ENCODE measurements at places on chromosomes 5 and 9. TPM values are rescaled to one million over a fixed set of nuclear protein-coding genes. Genes with fewer than 3 reads are reported as not detected.

Gene FBP1
- total RNA-seq, result 0.68 TPM

DNA sequence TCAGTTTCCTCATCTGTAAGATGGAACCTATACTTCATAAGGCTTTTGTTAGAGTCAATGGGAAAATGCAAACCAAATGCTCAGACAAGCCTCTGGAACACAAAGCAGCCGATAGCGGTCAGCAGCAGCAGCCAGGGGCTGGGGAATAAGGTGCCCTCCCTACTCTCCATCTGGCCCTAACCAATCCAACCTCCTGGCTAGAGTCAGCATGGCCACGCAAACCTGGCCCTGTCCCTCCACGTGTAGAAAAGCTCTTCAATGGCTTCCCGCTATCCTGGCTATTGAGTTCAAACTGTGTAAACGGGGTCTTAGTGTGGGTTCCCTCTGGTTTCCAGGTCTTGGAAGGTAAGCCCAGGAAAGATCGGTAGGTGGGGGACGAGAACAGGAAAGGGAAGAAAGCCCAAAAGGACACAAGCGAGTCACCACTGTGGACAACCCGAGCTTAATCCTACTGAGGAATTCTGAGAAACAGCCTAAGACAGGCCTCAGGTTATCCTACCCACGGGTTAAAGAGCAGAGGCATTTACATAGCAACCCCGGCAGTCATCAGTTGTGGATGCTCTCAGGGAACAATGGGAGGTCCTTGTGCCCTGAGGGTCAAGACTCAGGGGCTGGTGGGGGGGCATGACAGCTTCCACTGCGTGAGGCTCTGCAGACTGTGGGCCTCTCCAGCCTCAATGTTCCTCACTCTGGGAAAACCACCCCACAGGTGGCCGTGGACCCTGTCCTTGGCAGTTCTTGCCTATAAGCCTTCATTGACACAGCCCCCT lies 30.9 kb downstream of the FABP6 start:
- H3K27me3 ChIP-seq, result peaks cover 7% of the 10 kb centered on the region
- no peak overlapping the region for H3K27ac ChIP-seq
- no peak for DNase-seq
- H3K36me3 ChIP-seq, result no peaks in the 10 kb centered on the region
- no peaks in the 10 kb centered on the region for H3K4me1 ChIP-seq

Gene ZNF883
- total RNA-seq, result 0.29 TPM

GRCh38 chr9:110131499-110131898 lies 76.5 kb downstream of the C9orf152 start:
- no peak for DNase-seq
- no peak overlapping the region for H3K4me3 ChIP-seq
- peaks cover 6% of the 10 kb centered on the region for H3K36me3 ChIP-seq
- no peak overlapping the region for H3K27ac ChIP-seq

DNA sequence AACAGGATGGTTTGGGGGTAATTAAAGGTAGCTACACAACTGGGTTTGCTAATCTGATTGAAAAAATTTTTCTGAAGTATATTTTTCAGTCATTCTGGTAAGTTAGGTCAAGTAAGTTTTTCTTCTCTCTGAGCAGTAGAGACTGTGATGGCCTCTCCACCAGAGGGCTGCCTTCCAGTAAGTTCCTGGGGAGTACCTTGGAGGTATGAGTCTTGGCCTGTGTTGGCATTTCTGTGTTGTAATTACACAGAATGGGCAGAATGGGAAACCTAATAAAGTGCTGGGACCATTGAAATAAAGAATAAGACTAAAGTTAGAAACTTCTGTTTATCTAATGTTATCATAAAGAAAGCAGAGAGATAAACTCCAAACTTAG lies 430.8 kb downstream of the ARHGEF28 start:
- H3K27ac ChIP-seq, result no peak overlapping the region
- no peak for DNase-seq
- no peak overlapping the region for H3K4me3 ChIP-seq
- H3K36me3 ChIP-seq, result no peaks in the 10 kb centered on the region
- H3K4me1 ChIP-seq, result no peaks in the 10 kb centered on the region
- peaks cover 13% of the 10 kb centered on the region for H3K27me3 ChIP-seq

Gene OBP2B
- total RNA-seq, result not detected

DNA sequence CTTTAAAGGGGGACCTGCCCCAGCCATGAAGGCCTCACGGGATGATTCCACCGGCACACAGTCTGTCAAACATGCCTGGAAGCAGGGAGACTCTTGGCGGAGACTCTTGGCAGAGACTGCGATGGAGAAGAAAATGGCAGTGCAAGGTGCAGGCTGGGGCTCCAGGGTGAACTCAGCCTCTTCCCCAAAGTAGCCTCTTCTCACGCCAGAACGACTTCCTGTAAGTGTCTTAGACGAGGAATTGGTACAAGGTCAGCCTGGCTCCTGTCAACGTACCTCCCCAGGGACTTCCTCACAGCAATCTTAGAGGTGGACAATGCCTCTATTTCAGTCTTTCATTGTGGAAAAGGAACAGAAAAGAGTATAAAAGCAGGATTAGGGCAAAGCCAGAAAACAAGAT lies 109.3 kb downstream of the UGCG start:
- H3K27me3 ChIP-seq, result peaks cover 22% of the 10 kb centered on the region
- peaks cover 45% of the 10 kb centered on the region for H3K4me1 ChIP-seq
- H3K4me3 ChIP-seq, result no peak overlapping the region
- no peaks in the 10 kb centered on the region for H3K36me3 ChIP-seq

- H3K27ac ChIP-seq, result peak overlapping the region; percentile 91
- peaks cover 62% of the 10 kb centered on the region for H3K4me1 ChIP-seq
- no peaks in the 10 kb centered on the region for H3K27me3 ChIP-seq
- peak overlapping the region; percentile 98 for H3K4me3 ChIP-seq
These were observed 589 bp downstream of the RIC1 start for GRCh38 chr9:5629312-5630080.

- DNase-seq, result peak; percentile 70
- H3K36me3 ChIP-seq, result no peaks in the 10 kb centered on the region
- no peaks in the 10 kb centered on the region for H3K27me3 ChIP-seq
- no peak overlapping the region for H3K4me3 ChIP-seq
These were observed 117.5 kb upstream of the MTAP start for GRCh38 chr9:21684831-21685362.

Gene SEMA6A
- not detected for total RNA-seq

DNA sequence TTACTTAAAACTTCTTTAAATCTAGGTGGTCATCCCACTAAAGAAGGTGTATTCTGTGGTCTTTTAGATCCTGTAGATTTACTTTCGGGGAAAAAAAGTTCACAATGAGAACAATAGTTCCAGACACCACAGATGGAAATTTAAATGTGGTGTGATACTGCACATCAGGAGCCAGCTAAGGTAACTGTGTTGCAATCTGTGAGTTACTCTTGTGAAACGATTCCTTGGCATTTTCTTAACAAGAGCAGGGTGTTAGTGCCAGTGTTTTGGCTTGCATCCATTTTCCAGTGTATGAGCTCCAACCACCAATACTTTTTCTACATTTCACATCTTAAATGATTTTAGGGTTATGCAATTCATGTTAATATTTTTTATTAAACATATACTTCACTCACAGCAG lies 674.5 kb downstream of the CETN3 start:
- H3K27ac ChIP-seq, result no peak overlapping the region
- H3K27me3 ChIP-seq, result no peaks in the 10 kb centered on the region
- H3K4me1 ChIP-seq, result no peaks in the 10 kb centered on the region
- no peak for DNase-seq

GRCh38 chr5:142829801-142830220 lies 59.6 kb downstream of the ARHGAP26 start:
- no peak for DNase-seq
- H3K36me3 ChIP-seq, result no peaks in the 10 kb centered on the region
- H3K4me3 ChIP-seq, result no peak overlapping the region

DNA sequence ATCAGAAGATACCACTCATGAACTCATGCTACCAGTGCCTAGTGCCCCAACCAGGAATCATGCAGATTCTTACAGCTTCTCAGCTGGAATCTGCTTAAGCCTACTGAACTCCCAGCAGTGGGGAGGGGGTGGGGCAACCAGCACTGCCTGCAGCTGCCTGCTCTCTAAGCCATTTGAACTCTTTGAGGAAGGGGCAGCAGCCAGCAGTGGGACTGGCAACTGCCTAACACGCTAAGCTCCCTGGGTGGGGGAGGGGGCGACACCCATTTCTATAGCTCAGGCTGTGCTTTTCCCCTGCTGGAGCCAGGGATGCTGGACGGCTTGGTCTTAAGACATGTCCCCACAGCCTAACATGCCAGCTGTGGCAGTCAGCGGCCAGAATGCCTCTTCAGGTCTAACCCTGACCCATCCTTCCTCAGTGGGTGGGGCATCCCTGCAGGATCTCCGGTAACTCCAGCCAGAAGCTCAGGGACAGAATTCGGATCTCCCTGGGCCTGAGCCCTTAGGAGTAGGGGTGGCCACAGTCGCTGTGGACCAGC lies 889.7 kb downstream of the CDH9 start:
- H3K27me3 ChIP-seq, result no peaks in the 10 kb centered on the region
- no peaks in the 10 kb centered on the region for H3K4me1 ChIP-seq
- no peaks in the 10 kb centered on the region for H3K36me3 ChIP-seq

DNA sequence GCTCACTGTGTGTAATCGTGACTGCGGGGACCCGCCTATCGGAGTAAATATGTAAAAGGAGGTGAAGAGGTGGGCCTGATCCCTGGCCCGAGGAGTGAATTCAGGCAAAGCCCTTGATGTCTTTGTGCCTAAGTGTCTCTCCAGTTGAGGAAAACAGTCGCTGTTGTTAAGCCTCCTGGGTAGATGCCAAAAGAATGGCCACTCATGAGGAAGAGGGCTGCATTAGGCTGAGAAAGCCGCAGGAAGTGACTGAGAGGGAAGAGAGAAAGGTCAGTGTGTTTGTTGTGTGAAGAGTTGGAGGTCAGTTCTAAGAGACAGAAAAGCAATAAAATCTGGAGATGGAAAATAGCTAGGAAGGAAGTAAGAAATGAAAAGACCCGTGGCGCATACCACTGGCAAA lies 35.8 kb upstream of the PIP5K1B start:
- H3K4me3 ChIP-seq, result no peak overlapping the region
- no peaks in the 10 kb centered on the region for H3K27me3 ChIP-seq
- H3K27ac ChIP-seq, result no peak overlapping the region
- H3K36me3 ChIP-seq, result no peaks in the 10 kb centered on the region
- no peaks in the 10 kb centered on the region for H3K4me1 ChIP-seq

Gene CFAP157
- 0.10 TPM for total RNA-seq

GRCh38 chr5:50744776-50745175 lies 78.3 kb downstream of the PARP8 start:
- peaks cover 2% of the 10 kb centered on the region for H3K36me3 ChIP-seq
- no peaks in the 10 kb centered on the region for H3K27me3 ChIP-seq
- DNase-seq, result no peak
- H3K27ac ChIP-seq, result peak overlapping the region; percentile 79
- peak overlapping the region; percentile 72 for H3K4me3 ChIP-seq

Gene N4BP3
- 3.2 TPM for total RNA-seq

DNA sequence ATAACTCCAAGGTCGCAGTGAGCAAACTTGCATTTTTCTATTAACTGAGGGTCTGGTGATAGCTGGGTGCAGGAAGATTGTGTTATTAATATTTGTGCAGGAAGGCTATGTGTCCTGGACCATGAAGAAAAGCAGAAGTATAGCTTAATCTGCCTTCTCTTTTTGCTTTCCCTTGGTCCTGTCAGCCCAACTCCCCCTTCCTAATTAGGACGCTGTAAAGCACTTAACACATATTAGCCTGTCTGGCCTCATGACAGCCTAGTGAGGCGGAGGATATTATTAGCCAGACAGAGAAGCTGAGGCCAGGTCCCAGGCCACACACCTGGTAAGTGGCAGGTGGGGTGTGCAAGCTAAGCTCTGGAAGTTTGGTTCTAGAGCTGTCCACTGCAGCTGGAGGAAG lies 29.5 kb downstream of the SLC46A2 start:
- no peak overlapping the region for H3K27ac ChIP-seq
- DNase-seq, result no peak
- no peaks in the 10 kb centered on the region for H3K27me3 ChIP-seq
- no peak overlapping the region for H3K4me3 ChIP-seq

- no peak overlapping the region for H3K27ac ChIP-seq
- H3K4me1 ChIP-seq, result peaks cover 3% of the 10 kb centered on the region
- H3K4me3 ChIP-seq, result no peak overlapping the region
- peaks cover 9% of the 10 kb centered on the region for H3K27me3 ChIP-seq
These were observed 712.3 kb upstream of the WWC1 start for GRCh38 chr5:167578977-167579692.

Gene MYMK
- total RNA-seq, result not detected

Gene ANKRD20A1
- total RNA-seq, result 1.5 TPM

DNA sequence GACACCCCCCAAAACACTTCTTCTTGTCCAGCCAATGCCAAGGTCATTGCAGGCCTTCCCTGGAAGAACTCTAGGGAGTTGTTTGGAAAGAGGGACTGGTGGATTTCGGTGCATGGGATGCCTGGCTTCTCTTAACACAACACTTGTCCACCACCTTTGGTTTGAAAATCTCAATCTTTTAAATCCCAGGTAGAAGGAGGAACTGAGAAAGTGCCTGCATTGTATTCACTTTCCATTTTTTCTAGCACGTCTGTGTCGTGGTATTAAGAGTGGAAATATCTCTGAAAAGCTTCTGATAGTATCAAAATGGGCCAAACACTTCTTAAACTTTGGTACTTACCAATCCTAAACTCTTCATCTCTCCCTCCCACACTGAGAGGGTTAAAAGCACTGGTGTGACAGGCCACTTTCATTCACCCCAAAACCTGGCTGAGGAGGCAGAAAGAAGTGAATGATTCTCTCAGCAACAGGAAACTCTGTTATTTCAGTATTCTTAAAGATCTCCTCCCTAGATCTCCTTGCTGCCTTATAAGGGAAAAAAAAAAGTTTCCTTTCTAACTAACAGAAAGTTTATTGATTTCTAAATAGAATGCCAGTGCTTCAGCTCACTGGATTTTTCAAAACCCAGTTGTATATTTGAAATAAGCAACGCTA lies 3.9 kb upstream of the NFIB start:
- no peak for DNase-seq
- H3K4me3 ChIP-seq, result no peak overlapping the region
- peaks cover 51% of the 10 kb centered on the region for H3K27me3 ChIP-seq
- H3K27ac ChIP-seq, result no peak overlapping the region

DNA sequence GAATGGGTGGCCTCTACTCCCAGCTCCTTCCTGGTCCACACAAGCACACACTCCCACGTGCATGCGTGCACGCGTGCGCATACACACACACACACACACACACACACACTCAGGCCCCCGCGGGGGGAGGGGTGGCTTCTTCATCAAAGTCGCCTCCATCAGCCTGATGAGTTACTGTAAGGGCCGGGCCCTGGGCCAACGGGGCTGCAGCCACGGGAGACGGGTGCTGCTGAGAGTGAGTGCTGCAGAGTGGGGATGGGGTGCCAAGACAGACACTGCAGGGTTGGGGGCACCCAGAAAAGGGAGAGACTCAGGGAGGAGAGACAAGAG lies 18.1 kb downstream of the CNTFR start:
- H3K36me3 ChIP-seq, result no peaks in the 10 kb centered on the region
- H3K27me3 ChIP-seq, result peaks cover 25% of the 10 kb centered on the region
- no peaks in the 10 kb centered on the region for H3K4me1 ChIP-seq
- no peak for DNase-seq
- no peak overlapping the region for H3K27ac ChIP-seq
- no peak overlapping the region for H3K4me3 ChIP-seq

- H3K27me3 ChIP-seq, result no peaks in the 10 kb centered on the region
- peak overlapping the region; percentile 20 for H3K27ac ChIP-seq
- H3K4me3 ChIP-seq, result no peak overlapping the region
- no peaks in the 10 kb centered on the region for H3K36me3 ChIP-seq
- peak; percentile 80 for DNase-seq
- H3K4me1 ChIP-seq, result peaks cover 10% of the 10 kb centered on the region
These were observed 14.4 kb upstream of the SPINK4 start for GRCh38 chr9:33225319-33226147.

GRCh38 chr9:18077941-18078678 lies 395.8 kb upstream of the ADAMTSL1 start:
- H3K4me3 ChIP-seq, result no peak overlapping the region
- H3K36me3 ChIP-seq, result no peaks in the 10 kb centered on the region
- H3K4me1 ChIP-seq, result no peaks in the 10 kb centered on the region
- no peak overlapping the region for H3K27ac ChIP-seq
- DNase-seq, result no peak

Measured in activated CD4-positive, alpha-beta memory T cell treated with anti-CD3 and anti-CD28 coated beads for 36 hours (primary cell).